ENCODE measurements at places on chromosomes 11 and 22. TPM values are rescaled to one million over a fixed set of nuclear protein-coding genes. Genes with fewer than 3 reads are reported as not detected.

DNA sequence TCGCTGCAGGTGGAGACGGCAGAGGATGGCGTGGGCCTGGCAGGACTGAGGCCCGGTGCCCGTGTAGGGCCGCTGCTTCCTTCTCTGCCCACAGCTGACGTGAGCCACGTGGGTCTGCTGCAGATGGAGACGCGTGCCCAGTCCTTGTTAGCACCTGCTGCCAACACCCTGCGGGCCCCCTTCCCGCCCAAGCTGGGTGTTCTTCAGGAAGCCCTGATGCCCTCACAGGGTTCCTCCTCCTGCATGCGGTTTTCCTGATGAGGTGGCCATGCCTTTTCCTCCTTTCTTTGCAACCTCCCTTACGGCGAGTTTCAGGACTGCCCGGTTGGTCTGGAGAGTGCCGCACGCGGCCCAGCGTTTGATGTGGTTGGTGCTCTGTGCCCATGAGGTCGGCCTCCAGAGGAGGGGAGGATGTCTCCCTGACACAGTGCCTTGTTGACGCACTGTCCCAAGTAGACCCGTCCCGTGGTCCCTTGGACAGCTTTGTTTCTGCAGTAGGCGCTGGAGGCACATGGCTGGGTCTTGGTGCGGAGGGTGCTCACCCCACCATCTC lies 44.7 kb downstream of the AP2A2 start:
- DNase-seq = no peak
- no peak overlapping the region for H3K27ac ChIP-seq
- peaks cover 61% of the 10 kb centered on the region for H3K36me3 ChIP-seq
- no peak overlapping the region for H3K4me3 ChIP-seq

DNA sequence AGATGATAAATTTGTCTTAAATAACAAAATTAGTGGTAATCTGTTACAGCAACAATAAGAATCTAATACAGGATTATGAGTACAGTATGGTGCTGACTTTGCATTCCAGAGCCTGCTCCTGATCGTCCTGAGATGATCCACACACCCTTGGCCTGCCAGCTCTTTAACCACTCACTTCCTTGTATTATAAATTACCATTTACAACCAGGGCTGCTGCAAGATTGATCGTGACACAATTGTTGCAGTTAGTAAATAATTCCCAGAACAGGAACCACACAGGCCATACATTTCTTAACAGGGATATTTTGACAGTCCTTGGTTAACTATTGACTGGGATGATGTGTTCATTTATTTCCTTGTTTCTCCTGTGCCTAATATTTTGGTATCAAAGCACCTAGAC lies 3.8 kb upstream of the CBLIF start:
- no peak overlapping the region for H3K27ac ChIP-seq
- H3K4me1 ChIP-seq = no peaks in the 10 kb centered on the region
- no peak overlapping the region for H3K4me3 ChIP-seq

- H3K27me3 ChIP-seq = peaks cover 39% of the 10 kb centered on the region
- no peaks in the 10 kb centered on the region for H3K36me3 ChIP-seq
- no peak overlapping the region for H3K4me3 ChIP-seq
- DNase-seq = no peak
- no peak overlapping the region for H3K27ac ChIP-seq
Observed at GRCh38 chr11:43948341-43949225, 6.1 kb downstream of the C11orf96 start.

DNA sequence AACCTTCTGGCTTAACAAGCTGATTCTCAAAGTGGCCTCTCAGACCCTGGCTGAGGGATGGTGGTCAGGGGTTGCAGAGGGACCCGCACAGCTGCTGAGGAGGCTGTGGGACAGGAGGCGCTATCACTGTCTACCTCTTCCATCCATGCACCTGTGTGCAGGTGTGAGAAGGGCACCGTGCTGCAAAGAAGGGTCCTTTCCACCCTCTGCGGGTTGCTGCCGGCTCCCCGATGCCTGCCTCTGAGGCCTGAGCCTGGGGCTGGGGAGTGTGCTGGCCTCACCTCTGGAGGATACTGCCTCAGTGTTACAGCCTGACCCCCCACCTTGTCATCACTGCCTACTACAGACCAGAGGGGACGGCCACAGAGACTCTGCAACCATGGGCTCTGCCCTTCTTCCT lies 66.1 kb upstream of the B3GAT1 start:
- no peak for DNase-seq
- no peak overlapping the region for H3K27ac ChIP-seq
- no peaks in the 10 kb centered on the region for H3K4me1 ChIP-seq
- no peak overlapping the region for H3K4me3 ChIP-seq

DNA sequence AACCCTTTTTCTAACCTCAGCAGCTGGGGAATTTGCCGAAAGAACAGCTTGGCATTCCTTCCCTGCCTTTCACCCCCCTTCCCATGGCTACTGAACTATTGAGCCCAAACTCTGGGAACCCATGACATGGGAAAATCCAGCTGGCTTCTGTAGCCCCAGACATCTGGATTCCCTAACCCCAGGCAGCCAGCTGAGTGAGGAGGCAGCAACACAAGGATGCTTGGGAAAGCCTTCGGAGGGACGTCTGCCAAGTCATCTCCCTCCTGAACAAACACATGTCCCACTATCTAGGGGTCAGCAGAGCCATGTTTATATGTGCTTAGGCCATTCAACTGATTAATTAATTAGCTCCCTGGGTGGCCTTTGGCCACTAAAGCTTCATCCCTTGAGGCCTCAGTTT lies 21.6 kb downstream of the LRRC55 start:
- H3K4me3 ChIP-seq = no peak overlapping the region
- no peak overlapping the region for H3K27ac ChIP-seq
- DNase-seq = no peak
- H3K4me1 ChIP-seq = no peaks in the 10 kb centered on the region
- peaks cover 42% of the 10 kb centered on the region for H3K27me3 ChIP-seq
- no peaks in the 10 kb centered on the region for H3K36me3 ChIP-seq

- H3K4me1 ChIP-seq = peaks cover 11% of the 10 kb centered on the region
- no peaks in the 10 kb centered on the region for H3K36me3 ChIP-seq
Observed at GRCh38 chr11:111357150-111358037, 21.7 kb downstream of the POU2AF1 start.

- peaks cover 72% of the 10 kb centered on the region for H3K4me1 ChIP-seq
- no peaks in the 10 kb centered on the region for H3K27me3 ChIP-seq
- peak overlapping the region; percentile 91 for H3K27ac ChIP-seq
- peak overlapping the region; percentile 65 for H3K4me3 ChIP-seq
Observed at GRCh38 chr11:76791861-76792260, 8.7 kb downstream of the TSKU start.

GRCh38 chr11:61891331-61892084 lies at the start of gene FADS3:
FADS3 (minus strand) TSS chr11:61891545; CDS start chr11:61891381, 164 bp downstream.
- H3K27me3 ChIP-seq = no peaks in the 10 kb centered on the region
- peak within 1 kb of the TSS; percentile 61 for H3K27ac ChIP-seq
- H3K36me3 ChIP-seq = peaks cover 15% of the 10 kb centered on the region
- peak within 1 kb of the TSS; percentile 83 for H3K4me3 ChIP-seq

GRCh38 chr22:19761725-19762567 lies 1.4 kb downstream of the TBX1 start:
- DNase-seq = no peak
- H3K36me3 ChIP-seq = peaks cover 6% of the 10 kb centered on the region
- H3K27me3 ChIP-seq = peaks cover 16% of the 10 kb centered on the region
- no peak overlapping the region for H3K27ac ChIP-seq
- peaks cover 9% of the 10 kb centered on the region for H3K4me1 ChIP-seq
- no peak overlapping the region for H3K4me3 ChIP-seq

- H3K27ac ChIP-seq = no peak overlapping the region
- no peak overlapping the region for H3K4me3 ChIP-seq
- no peak for DNase-seq
- H3K27me3 ChIP-seq = no peaks in the 10 kb centered on the region
- H3K4me1 ChIP-seq = peaks cover 3% of the 10 kb centered on the region
- peaks cover 1% of the 10 kb centered on the region for H3K36me3 ChIP-seq
Observed at GRCh38 chr11:75786101-75786736, 17.6 kb downstream of the DGAT2 start.

DNA sequence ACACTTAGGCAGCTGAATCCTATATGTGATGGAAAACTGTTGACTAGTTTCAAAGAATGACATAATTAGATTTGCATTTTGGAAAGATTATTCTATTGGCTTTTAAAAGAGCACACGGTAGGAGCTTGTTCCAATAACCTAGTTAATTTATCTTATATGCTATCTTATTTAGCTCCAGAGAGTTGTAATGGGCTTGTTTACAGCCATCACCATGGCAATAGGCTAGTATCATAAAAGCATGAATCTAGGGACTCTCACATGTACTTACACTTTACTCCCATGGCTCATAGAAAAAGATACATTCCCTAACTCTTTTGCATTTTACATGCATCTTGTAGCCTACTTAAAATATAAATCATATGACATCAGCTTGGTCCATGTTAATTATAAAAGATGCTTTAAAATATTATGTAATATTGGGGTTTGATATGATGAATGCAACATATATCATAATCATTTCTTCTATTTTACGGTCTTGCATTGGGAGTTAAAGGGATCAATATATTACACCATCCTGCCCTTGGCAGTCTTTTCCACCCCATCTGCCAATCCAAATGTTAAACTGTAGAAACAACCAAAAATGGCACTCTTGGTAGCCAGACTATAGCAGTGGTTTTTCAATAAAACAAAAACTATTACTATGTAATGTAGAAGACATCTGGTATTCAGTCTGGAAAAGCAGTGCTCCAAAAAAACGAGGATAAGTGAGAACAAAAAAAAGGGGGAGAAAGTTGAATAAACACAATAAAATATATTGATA lies 2254.0 kb downstream of the LRRC4C start:
- H3K36me3 ChIP-seq = no peaks in the 10 kb centered on the region
- H3K27me3 ChIP-seq = no peaks in the 10 kb centered on the region
- H3K4me1 ChIP-seq = no peaks in the 10 kb centered on the region
- DNase-seq = no peak

DNA sequence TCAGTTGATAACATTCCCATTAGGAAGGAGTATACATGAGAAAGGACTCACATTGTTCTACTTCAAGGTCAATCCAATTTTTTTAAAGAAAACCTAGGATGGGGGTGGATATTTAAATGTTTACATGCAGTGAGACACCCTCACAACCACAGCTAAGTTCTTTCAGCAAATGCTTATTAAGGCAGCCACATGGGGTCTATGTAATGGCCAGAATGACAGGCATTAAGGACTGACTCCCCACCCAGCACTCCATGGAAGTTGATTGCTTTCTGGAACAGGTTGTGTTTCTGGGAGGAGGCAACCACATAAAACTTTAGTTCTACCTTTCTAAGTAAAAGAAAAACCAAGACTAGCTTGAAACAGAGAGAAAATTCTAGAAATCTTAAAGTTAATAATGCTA lies 662.0 kb upstream of the CCDC90B start:
- H3K36me3 ChIP-seq = no peaks in the 10 kb centered on the region
- peaks cover 24% of the 10 kb centered on the region for H3K27me3 ChIP-seq
- H3K4me1 ChIP-seq = no peaks in the 10 kb centered on the region

- H3K36me3 ChIP-seq = no peaks in the 10 kb centered on the region
- no peaks in the 10 kb centered on the region for H3K27me3 ChIP-seq
- peaks cover 10% of the 10 kb centered on the region for H3K4me1 ChIP-seq
- peak; percentile 70 for DNase-seq
Observed at GRCh38 chr11:64885367-64886286, 7.2 kb upstream of the EHD1 start.

GRCh38 chr11:116725434-116726221 lies 47.2 kb downstream of the BUD13 start:
- H3K36me3 ChIP-seq = no peaks in the 10 kb centered on the region
- no peak overlapping the region for H3K4me3 ChIP-seq
- H3K27me3 ChIP-seq = peaks cover 36% of the 10 kb centered on the region

DNA sequence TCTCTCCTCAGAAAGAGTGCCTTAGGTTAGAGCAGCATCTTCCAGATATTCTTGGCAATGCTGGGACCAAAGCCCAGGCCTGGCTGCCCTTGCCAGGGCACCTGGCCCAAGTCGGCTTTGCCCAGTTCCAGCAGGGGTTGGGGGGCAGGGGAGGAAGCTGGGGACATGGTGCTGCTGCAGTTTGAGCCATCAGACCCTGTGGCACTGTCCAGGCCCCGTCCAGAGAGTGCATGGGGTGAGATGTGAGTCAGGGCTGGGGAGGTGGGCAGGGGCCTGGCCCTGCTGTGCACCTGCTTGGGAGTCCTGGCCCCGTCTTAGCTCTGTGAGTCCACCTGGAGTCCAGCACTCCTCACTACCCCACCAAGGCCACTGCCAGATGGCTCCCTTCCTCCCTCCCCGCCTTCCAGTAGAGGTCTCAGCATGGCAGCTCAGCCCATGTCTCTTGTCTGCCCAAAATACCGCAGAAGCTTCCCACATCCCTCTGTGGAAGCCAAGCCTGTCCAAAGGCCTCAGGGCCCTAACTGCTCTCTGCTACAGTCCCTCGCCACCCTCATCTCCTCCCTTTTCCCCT lies 16.6 kb downstream of the DERL3 start:
- no peak overlapping the region for H3K4me3 ChIP-seq
- no peaks in the 10 kb centered on the region for H3K27me3 ChIP-seq
- H3K36me3 ChIP-seq = peaks cover 67% of the 10 kb centered on the region
- peaks cover 6% of the 10 kb centered on the region for H3K4me1 ChIP-seq
- no peak overlapping the region for H3K27ac ChIP-seq

- H3K4me3 ChIP-seq = peak within 1 kb of the TSS; percentile 76
- no peaks in the 10 kb centered on the region for H3K36me3 ChIP-seq
Observed at GRCh38 chr11:85855341-85855656, at the start of gene CCDC83. CCDC83 (plus strand) TSS chr11:85855383; CDS start chr11:85865124, 9,741 bp downstream.

- H3K27me3 ChIP-seq = peaks cover 56% of the 10 kb centered on the region
- no peak for DNase-seq
- H3K36me3 ChIP-seq = peaks cover 5% of the 10 kb centered on the region
- H3K27ac ChIP-seq = no peak overlapping the region
Observed at GRCh38 chr11:72606748-72607468, 67.3 kb downstream of the PDE2A start.

GRCh38 chr11:19429108-19429760 lies 188.5 kb upstream of the E2F8 start:
- no peak overlapping the region for H3K27ac ChIP-seq
- peaks cover 54% of the 10 kb centered on the region for H3K27me3 ChIP-seq
- H3K4me1 ChIP-seq = peaks cover 11% of the 10 kb centered on the region
- DNase-seq = no peak
- no peak overlapping the region for H3K4me3 ChIP-seq

DNA sequence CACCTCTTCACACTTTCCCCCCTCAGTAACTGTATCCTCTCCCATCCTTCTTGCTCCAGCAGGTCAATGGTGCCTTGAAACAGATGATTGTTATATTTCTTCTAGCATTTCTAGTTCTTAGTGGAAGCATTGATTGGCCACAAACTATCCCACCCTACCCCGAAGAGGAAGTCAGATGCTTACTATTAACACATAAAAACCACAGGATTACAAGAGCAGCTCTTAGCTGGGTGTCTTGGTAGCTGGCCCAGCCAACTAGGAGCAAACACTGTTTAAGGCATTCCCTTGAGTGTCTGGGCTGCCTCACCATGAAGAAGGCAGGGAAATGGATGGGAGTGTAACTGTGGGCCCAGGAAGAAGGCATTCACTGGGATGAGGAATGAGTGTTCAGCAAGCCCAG lies 176.6 kb downstream of the GRIK4 start:
- no peak overlapping the region for H3K27ac ChIP-seq
- H3K36me3 ChIP-seq = no peaks in the 10 kb centered on the region
- H3K4me3 ChIP-seq = no peak overlapping the region
- peaks cover 74% of the 10 kb centered on the region for H3K27me3 ChIP-seq
- H3K4me1 ChIP-seq = no peaks in the 10 kb centered on the region

Gene MTMR3
- total RNA-seq = 36.4 TPM

Gene TEX12
- not detected for total RNA-seq

Gene OR52A1
- not detected for total RNA-seq

Gene UPB1
- not detected for total RNA-seq

Gene LSP1
- 3.7 TPM for total RNA-seq

Gene CDON
- total RNA-seq = 0.96 TPM

Gene MMP27
- not detected for total RNA-seq

Gene CD3E
- total RNA-seq = not detected

Gene P2RY2
- total RNA-seq = 1.0 TPM

Gene IL17RA
- 11.9 TPM for total RNA-seq

Gene DKK3
- 0.33 TPM for total RNA-seq

Gene NCAM1
- total RNA-seq = 0.39 TPM

Gene TOB2
- total RNA-seq = 26.9 TPM

Gene TSSK2
- total RNA-seq = not detected

Gene TSPAN18
- 0.47 TPM for total RNA-seq

Gene OVCH2
- total RNA-seq = 0.79 TPM
